ENCODE measurements at places on chromosomes 2 and 18. TPM values are rescaled to one million over a fixed set of nuclear protein-coding genes. Genes with fewer than 3 reads are reported as not detected.

DNA sequence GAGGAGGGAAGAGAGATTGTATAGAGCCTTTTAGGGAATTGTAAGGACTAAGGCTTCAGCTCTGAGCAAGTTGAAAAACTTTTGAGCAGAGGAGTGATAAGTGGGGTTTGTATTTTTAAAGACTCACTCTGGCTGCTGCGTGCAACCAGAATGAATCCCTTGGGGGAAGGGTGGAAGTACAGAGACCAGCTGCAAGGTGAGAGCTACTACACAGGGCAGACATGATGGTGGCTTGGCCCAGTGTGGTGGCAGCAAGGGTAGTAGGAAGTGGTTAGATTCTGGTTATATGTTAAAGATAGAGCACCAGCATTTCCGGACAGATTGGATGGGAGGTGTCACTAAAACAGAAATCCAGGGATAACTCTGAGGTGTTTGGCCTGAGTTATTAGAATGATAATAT lies 10.1 kb upstream of the SESTD1 start:
- no peak for DNase-seq
- no peaks in the 10 kb centered on the region for H3K36me3 ChIP-seq
- H3K27me3 ChIP-seq: no peaks in the 10 kb centered on the region
- H3K27ac ChIP-seq: no peak overlapping the region
- no peak overlapping the region for H3K4me3 ChIP-seq

DNA sequence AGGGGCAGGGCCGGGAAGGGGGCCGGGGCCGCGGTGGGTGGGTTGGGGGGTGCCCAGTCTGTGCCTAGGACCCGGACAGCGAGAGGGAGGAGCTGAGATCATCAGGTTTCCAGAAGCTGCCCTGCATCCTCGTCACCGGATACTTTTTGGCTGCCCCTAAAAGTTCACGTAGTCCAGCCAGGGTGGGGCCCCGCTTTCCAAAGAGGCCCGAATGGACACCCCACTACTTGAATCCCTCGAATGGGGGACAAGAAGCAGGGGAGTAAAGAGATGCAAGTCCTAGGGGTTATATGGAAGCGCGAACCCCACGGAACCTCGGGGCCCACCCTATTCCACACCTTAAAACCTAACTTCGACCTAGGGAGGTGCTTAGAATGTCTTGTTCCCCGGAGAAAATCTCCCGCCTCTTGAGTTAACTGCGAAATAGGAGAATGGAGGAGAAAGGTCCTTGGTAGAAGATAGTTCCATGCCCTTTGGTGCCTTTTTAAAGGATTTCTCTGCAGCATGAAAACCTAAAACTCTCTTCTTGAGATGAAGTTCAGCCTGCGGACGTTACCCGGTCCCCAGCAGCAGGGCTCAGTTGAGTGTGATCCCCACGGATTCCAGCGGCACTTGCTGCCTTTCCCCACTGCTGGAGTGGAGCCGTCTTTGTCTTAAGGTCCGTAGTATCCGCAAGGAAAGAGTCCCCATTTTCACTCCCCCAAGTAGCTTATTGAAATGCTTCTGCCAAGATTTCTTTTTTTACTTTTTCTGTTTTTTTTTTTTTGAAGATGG lies 2.1 kb upstream of the RNF152 start:
- no peaks in the 10 kb centered on the region for H3K36me3 ChIP-seq
- no peaks in the 10 kb centered on the region for H3K27me3 ChIP-seq
- H3K4me3 ChIP-seq: peak overlapping the region; percentile 100

- H3K36me3 ChIP-seq: no peaks in the 10 kb centered on the region
- no peak overlapping the region for H3K4me3 ChIP-seq
- DNase-seq: no peak
- no peaks in the 10 kb centered on the region for H3K4me1 ChIP-seq
- no peak overlapping the region for H3K27ac ChIP-seq
- no peaks in the 10 kb centered on the region for H3K27me3 ChIP-seq
These were observed 678.0 kb upstream of the RAB6C start for GRCh38 chr2:129301431-129301913.

- H3K4me3 ChIP-seq: no peak overlapping the region
- DNase-seq: no peak
- H3K4me1 ChIP-seq: no peaks in the 10 kb centered on the region
- no peak overlapping the region for H3K27ac ChIP-seq
These were observed 48.5 kb downstream of the SOCS6 start for GRCh38 chr18:70337139-70337972.

MYOM1 gene
- total RNA-seq: 9.7 TPM

CXCR1 gene
- 0.18 TPM for total RNA-seq

All from uterus (tissue), 4 donors.